Uterus (tissue), 4 donors: ENCODE measurements at places on chromosomes 1 and 21.

- DNase-seq: no peak
Measured at GRCh38 chr1:235557495-235557894, 53.2 kb upstream of the B3GALNT2 start.

DNA sequence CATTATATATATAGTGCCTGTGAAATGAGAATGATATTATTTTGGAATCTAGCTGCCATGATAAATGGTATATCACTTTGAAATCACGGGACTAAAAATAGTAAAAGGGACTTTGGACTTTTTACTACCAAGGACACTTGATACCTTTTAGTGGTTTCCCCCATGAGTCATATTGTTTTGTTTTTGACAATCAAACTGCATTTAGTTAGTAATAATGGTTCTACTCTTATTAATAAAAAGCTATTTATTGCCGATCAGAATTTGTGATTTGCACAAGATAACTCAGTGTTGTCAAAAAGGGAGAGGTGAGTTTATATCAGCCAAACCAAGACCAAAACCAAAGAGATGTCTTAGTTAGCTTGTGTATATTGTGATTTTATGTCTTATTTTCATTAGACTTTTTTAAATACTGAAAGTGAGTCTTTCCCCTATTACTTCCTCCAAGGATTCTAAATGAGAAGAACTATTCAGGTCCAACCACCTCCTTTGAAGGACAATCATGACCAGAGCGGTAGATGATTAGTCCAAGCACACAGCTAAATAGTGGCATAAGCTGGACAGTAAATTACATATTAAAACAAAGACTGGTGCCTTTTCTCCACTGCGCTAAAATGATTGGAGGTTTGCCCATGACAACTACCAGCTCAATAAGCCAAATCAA is 281.7 kb upstream of the ESRRG start:
- DNase-seq: no peak

- DNase-seq: no peak
Measured at GRCh38 chr1:45032837-45033236, 20.8 kb downstream of the UROD start.

DNA sequence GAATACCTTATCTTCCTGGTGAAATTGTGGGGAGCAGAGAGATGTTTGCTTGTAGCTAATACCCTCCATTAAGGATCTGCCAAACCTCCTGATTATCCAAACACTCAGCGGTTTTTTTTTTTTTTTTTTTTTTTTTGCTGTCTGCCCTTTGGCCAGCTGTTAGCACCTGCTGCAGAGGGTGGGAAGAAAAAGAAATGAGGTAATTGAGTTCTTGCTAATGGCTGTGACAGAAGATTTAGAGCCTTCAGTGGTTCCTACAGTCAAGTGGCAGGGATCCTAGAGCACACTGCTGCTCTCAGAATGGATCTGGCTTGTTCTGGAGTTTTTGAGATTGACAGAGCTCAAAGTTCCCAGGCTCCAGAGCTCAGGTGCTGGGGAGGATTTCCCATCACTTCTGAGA is 342.5 kb downstream of the DISC1 start:
- no peak for DNase-seq

- DNase-seq: no peak
Measured at GRCh38 chr1:233406339-233406960, 78.9 kb downstream of the MAP3K21 start.

- DNase-seq: no peak
Measured at GRCh38 chr1:81144240-81144825, 656.4 kb upstream of the ADGRL2 start.

DNA sequence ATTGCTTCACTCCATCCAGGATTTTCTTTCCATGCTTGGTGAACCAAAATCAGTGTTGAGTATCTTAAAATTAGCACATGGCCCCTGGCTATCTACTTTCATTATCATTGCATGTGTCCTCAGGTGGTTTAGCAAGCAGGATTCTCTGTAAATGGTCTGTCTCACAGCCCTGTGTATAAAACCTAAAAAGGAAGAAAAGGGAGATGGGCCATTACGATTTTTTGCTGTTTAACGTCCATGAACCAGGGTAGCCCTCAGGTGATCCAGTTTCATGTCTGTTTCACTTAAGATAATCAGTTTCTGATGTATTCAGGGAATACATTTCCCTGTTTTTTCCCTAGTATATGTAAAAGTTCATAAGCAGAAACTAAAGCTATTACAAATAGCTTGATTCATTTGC is 238.2 kb downstream of the NFIA start:
- DNase-seq: no peak

GRCh38 chr1:4969556-4970129 is 315.2 kb downstream of the AJAP1 start:
- DNase-seq: no peak

DNA sequence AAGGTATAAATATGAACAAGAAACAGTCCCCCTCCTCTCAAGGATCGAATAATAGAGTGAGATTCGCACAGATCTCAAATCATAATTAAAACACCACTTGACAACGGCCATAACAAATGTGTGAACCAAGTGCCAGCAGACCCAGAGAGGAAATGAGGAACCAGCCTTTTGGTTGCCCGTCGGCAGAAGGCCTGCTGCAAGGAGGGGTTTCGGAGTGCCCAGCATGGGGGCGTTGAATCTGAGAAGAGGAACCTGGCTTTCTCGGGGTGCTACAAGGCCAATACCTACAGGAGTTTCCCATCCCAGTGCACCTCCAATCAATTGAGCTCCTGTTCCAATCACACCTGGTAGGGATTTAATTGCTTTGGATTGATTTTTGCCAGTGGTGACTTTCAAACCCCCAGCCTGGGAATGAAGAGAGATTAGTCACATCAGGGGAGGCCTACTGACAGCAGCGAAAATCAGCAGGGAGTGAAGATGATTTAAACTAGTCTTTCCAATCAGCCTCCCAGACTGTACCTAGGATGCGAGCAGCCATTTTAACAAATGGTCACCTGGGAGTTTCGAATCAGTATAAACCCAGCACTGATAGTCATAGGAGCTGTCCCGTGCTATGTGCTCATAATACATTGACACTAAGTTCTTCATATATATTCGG is 263.8 kb downstream of the KAZN start:
- DNase-seq: no peak

- no peak for DNase-seq
Measured at GRCh38 chr1:10429868-10430215, 391 bp upstream of the CENPS start.

- DNase-seq: no peak
Measured at GRCh38 chr1:201119206-201120197, 7.3 kb upstream of the CACNA1S start.

GRCh38 chr1:21254335-21254951 is 35.8 kb downstream of the ECE1 start:
- DNase-seq: no peak

DNA sequence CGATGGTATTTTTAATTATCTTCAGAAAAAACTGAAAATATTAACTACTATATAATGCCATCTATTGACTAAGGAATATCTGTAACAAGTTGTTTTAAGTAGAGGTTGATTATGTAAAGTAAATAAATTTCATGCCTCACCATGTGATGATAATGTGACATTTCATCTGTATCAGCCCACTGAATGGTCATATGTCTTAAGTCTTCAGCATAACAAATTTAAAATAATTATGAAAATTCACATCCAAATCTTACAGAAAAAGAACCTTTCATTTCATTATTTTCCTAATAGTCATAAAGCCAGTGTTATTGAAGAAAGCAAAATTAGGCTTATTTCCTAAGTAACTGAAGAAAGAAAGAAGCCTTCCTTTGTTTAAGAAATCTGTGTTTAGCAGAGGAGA is 72.6 kb downstream of the ITGB3BP start:
- no peak for DNase-seq

- DNase-seq: no peak
Measured at GRCh38 chr1:207002724-207003146, 29.8 kb downstream of the C1orf116 start.

DNA sequence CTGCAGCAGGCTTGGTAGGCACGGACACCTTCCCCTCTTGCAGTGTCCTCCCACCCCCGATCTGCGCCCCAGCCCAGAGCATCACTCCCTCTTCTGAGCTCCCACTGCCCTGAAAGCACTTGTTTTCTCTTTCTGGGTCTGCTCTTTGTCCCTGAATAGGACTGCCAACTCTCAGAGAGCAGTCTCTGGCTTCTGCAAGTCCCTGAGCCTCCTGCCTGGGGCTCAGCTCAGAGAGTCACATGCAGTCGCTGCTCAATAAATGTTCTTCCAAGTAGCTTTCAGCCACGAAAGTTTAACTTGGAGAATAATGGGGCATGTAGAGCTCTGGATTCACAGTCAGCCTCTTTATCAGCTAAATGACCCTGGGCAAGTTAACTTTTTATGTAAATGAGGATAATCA is 205.6 kb downstream of the HIVEP3 start:
- DNase-seq: no peak

DNA sequence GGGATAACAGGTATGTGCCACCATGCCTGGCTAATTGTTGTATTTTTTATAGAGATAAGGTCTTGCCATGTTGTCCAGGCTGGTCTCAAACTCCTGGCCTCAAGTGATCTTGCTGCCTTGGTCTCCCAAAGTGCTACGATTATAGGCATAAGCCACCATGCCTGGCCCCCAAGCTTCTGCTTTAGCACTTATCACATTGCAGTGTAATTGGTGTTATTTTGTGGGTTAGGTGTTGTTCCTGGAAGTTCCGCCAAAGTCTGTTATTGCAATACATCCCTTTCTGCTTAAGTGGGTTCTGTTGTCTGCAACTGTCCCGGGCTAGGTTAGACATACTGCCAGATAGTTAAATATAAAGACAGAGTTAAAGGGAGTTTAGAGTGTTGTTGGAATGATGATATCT is 3.4 kb downstream of the ZCCHC17 start:
- no peak for DNase-seq

DNA sequence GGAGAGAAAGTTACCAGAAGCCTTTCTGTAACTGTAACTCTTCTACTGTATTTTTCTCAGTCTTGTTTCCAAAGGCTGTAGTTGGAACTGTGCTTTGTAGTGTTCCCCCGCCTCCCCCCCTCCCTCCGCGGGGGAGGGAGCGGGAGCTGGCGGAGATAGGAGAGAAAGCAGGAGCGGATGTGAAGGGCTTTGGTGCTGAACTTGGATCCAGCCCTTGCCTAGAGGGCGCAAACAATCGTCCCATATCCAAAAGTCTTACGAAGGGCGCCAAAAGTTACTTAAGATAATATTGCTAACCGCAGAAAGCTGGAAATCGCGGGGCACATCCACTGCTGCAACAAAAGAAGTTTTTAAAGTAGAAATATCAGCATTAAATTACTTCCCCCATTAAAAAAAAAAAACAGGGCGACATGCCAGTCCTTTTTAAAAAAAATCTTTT is 2.4 kb upstream of the NFIA start:
- peak; percentile 87 for DNase-seq

GRCh38 chr1:117416546-117417125 is 49.4 kb downstream of the MAN1A2 start:
- no peak for DNase-seq

GRCh38 chr1:186337554-186337953 is 37.5 kb downstream of the TPR start:
- no peak for DNase-seq

DNA sequence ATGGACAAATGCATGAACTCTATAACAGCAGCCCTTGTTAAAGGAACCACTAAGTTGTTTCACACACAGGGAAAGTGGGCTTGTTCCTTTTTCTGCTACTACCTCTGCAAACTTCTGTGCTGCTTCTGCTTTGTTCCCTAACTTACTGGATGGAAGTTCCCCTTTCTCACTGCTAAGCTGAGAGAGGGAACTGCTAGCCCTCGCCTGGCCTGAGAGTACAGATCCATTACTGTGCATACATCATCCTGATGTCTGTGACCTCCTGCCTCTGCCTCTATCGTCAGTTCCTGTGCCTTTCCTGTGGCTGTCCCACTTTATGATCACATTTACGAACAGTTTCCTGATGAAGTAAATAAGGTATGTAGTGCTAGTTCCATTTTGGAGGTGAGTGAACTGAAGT is 3.5 kb downstream of the GNAT2 start:
- DNase-seq: no peak

GRCh38 chr1:66275083-66275482 is 258.9 kb upstream of the SGIP1 start:
- DNase-seq: no peak

DNA sequence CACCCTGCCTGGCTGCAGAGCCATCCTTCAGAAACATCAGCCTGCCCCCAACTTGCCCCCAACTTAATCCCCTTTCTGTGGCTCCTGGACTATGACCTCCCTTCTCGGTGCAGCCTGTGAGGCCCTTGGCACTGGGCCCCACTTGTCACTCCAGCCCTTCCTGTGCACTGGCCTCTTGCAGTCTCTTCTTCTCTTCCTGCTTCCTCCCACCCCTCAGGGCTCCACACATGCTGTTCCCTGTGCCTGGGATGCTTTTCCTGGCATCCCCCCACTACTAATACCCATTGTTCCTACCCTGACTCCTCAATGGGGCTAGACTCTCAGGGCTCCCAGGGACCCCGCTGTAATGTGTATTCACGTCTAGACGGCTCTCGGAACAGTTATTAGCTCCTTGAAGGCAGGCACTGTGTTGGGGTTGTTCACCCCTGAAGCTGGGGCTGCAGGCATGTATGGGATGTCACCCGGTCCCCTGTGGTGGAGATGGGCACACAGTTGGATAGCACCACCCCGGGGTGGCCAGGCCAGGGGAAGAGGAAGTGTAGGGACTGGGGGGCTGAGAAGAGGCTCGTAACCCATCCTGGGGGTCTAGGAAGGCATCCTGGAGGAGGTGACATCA is 4.5 kb downstream of the LDLRAD1 start:
- DNase-seq: no peak

DNA sequence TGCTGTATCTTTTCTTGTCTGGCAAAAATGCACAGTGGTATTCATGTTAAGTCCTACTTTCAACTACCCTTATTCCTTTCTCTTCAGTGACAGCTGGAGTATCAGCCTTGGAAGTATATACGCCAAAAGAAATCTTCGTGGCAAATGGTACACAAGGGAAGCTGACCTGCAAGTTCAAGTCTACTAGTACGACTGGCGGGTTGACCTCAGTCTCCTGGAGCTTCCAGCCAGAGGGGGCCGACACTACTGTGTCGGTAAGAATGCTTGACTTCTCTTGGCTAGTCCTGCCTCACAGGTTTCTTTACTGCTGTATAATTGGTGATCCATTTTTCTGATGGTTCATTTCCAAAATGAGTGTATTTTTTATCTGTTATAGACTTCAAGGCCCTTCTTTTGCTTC is 43.7 kb downstream of the MPZL1 start:
- DNase-seq: no peak

GRCh38 chr1:175479521-175480342 is 263.7 kb downstream of the TNR start:
- DNase-seq: no peak

GRCh38 chr1:241947354-241947753 is 10.2 kb upstream of the BECN2 start:
- DNase-seq: no peak

GRCh38 chr21:37259426-37259825 is 7.7 kb downstream of the VPS26C start:
- no peak for DNase-seq

- no peak for DNase-seq
Measured at GRCh38 chr1:220299337-220299736, 27.1 kb upstream of the RAB3GAP2 start.

GRCh38 chr1:3319874-3320245 is 134.6 kb upstream of the ARHGEF16 start:
- peak; percentile 34 for DNase-seq

DNA sequence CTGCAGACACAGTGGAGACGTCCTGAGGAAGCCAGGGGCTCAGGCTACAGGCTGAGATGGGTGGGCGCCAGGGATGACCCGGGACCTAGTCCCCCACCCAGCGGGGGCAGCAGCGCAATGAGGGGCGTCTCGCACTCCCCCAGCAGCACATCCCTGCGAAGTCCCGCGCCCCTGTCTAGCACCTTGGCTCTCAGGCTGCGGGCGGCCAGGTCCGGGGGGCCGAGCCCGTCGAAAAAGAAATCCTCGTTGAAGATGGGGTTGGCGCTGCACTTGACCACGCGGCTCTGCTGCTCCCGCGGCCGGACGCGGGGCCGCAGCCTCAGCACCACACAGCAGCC is 1.8 kb downstream of the C2CD4D start:
- DNase-seq: no peak
